ENCODE measurements at places on chromosomes 1 and 21.

- DNase-seq: no peak
Observed at GRCh38 chr1:154344977-154345837, 19.9 kb downstream of the ATP8B2 start.

DNA sequence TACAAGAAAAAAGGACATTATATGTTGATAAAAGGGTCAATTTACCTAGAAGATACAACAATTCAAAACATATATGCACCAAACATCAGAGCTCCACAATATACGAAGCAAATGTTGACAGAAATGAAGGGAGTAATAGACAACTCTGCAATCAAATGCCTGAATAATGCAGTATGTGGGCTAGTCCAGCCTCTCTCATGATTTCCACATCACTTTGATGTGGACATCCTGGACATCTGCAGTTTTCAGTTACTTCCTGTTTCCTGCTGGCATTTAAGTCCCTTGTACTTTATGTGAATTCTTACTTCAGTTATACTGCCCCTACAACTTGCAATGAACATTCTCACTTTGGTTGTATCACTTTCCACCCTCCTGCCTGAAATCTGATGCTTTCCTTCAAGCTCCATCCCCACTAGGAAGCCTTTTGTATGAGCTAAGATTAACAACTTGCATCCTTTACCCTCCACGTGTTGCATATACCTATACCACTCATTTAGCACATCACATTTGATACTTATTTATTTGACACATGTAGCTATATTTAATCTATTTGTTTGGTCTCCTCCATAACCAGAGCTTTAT is 36.7 kb downstream of the DISC1 start:
- no peak for DNase-seq

- DNase-seq: no peak
Observed at GRCh38 chr1:225845571-225846259, 35.8 kb downstream of the EPHX1 start.

- DNase-seq: no peak
Observed at GRCh38 chr1:223036479-223036845, 106.6 kb downstream of the TLR5 start.

DNA sequence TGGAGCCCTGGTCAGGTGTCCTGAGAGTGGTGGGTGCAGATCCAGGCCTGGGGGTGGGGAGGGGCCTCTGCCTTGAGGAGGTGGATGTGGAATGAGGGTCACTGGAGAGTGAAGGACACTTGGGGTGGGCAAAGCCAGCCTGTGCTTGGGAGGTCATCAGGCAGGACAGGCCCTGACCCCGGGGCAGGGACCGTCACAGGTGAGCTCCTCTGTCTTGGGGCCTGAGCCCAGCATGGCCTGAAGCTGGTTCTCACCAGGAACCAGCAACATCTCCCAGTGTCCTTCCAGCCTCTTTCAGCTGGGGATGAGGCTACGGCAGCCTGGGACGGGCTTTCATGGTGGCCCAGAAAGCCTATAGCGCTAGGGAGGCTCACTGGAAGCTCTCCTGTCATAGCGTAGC is 831 bp upstream of the KRTAP10-2 start:
- no peak for DNase-seq

- DNase-seq: no peak
Observed at GRCh38 chr1:18137759-18138345, 30.3 kb downstream of the IGSF21 start.

DNA sequence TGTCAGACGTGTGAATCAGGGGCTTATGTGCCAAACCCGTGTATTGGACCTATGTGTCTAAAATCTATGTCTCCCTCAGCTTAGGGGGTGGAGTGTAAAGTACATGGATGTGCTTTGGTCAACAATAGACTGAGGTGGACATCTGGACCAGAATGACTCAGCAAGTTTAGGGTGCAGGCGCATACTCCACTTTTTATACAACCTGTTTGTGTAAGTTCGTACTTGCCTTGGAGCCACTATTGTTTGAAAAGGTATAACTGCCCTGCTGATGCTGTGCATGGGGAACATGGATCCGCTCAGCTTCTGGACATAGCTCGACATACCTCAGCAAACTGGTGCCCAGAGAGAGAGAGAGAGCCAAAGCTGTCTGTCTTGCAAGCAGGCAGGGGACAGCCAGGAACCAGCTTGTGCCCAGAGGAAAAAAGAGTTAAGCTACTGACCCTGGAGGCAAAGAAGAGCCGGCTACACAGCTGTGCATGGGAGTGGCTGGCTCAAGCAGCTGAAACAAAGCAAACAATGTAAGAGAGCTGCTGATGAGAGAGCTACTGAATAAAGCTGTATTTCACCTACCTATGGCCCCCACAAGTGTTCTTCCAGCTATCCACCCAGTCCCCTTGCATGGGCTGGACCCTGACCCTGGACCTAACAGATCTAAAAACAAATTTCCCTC is 41.2 kb downstream of the GJA5 start:
- no peak for DNase-seq

DNA sequence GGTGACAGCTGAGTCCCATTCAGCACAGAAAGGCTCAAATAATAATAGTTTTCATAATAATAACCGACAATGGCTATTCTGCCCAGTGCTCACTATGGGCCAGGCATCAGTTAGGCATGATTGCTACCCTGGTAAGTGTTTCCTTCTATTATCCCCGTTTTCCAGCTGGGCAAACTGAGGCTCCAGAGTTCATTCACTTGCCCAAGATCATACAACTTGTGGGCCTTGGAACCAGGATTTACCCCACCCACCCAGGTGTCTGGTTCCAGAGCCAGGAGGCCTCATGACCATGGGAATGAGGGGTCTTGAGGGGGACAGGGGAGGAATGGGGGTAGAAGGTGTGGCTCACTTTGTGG is 518 bp downstream of the PLOD1 start:
- DNase-seq: no peak

DNA sequence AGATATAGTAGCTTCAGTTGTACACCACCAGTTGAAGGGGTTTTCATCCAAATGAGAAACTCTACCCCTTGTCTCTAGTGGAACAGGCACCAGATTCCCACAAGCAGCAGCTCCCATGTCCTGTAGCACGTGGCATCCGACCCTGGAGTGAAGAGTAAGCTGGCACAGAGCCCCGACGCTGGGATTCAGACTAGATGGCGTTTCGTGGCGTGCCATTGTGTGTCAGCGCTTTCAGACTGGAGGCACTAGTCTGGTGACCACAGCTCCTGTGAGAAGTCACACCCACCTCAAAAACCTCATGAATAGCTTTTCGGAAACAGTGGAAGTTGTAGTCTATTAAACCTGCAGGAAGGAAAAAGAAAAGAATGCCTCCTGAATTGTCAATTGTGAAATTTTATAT is 20.2 kb downstream of the RRAGC start:
- DNase-seq: no peak

DNA sequence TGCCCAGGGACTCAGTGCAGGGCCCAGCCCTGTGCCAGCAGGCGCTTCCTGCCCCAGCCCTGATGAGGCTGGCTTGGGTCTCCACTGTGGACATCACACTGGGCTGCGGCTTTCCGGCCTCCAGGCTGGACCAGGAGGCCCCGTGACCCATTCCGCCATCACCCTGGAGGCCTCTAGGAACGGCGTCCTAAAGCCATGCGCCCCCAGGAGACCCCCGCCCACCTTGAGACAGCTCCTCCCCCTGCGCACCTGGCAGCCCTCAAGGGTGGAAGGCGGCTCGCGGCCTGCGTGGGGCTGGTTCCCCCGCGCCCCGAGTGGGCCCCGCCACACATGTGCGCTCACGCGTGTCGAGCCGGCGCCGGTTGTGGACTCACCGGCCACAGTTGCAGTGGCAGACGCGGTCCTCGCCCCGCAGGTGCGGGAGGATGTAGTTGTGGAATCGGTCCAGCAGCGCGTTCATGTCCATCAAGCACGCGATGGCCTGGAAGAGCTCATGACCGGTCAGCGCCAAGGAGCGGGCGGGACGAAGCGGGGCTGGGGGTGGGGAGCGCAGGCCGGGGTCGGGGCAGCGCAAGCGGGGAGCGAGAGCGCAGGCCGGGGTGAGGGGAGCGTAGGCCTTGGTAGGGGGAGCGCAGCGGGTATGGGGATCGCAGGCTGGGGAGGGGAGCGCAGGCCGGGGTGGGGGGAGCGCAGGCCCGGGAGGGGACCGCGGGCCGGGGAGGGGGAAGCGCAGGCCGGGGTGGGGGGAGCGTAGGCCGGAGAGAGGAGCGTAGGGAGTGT is 924 bp downstream of the TMEM240 start:
- no peak for DNase-seq

DNA sequence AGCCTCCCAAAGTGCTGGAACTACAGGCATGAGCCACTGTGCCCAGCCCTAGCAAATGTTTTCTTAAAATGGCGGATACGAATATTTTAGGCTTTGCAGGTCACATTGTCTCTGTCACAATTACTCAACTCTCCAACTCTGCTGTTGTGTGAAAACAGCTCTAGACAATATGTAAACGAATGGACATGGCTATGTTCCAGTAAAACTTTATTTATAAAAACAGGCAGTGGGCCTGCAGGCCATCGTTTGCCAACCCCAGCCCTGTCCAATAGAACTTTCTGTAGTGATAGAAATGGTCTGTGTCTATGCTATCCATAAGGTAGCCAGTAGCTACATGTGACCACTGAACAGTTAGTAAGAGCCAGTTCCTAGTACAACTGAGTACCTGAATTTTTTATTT is 4.3 kb upstream of the FBXO6 start:
- DNase-seq: no peak

DNA sequence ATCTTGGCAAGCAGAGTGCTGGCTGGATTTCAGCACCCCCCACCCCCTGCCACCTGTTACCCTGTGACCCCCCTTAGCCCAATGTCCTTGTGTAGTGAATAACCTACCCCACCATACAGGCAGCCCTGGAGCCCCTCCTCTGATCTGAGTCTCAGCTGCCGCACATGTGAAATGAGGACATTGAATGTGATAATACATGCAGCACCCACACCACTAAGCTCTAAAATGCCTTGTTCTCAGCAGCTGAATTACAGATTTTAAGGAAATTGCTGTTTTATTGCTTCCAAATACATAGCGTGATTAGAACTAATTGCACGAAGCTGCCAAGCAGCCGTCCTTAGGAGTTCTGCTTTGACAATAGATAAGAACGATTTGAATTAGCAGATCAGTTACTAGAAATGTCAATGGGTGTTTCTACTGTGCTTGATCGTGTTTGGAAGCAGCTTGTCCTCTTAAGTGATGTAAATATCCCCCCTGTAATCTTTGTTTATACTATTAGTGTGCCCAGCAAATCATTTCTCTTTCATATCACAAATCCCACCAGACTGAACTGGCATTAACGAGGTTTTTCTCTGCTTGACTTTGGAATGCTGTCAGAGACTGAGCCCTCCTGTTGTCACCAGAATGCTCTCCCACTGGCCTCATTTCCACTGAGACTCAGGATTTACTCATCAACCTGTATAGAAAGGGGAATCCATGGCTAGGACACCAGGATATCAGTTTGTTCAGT is 4.9 kb downstream of the SLAMF8 start:
- no peak for DNase-seq

- no peak for DNase-seq
Observed at GRCh38 chr1:207578796-207579435, 66.0 kb upstream of the CR1L start.

DNA sequence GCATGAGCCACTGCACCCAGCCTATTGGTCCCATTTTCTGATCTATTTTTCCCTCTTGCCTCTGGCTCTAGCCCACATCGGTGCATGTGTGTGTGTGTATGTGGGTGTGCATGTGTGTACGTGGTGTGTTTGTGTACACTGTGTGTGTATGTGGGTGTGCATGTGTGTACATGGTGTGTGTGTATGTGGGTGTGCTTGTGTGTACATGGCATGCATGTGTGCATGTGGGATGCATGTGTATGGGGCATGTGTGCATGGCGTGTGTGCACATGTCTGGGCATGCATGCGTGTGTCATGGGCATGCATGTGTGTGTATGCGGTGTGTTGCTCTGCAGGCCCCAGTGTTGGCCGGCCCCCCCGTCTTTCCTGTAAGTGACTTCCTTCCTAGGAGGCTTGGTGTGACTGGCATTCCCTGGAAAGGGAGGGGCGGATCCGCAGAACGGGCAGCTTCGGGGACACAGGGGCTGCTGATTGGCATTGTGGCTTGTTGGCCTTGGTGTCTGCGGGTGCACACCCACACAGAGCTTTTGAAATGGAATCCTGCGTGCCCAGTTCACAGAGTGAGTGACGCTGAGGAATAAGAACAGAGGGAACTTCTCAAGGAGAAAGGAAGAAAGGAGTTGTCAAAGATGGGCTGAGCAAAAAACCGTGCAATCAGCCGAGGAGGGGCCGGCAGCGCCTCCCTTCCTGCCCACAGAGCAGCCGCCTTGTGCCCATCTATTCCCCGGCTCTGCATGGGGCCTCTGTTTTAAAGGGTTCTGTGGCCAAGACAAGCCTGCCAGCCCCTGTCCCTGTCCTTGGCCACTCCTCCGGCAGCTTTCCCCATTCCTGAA is 8.0 kb downstream of the PDXK start:
- DNase-seq: no peak

GRCh38 chr1:167121375-167122120 is 27.7 kb downstream of the STYXL2 start:
- no peak for DNase-seq

- DNase-seq: no peak
Observed at GRCh38 chr21:17987382-17988101, 168.4 kb upstream of the C21orf91 start.

GRCh38 chr21:34974162-34974981 is 74.7 kb downstream of the RUNX1 start:
- no peak for DNase-seq

GRCh38 chr1:31977385-31978131 is 36.1 kb upstream of the KHDRBS1 start:
- DNase-seq: no peak

- no peak for DNase-seq
Observed at GRCh38 chr1:101431956-101432510, 195.2 kb downstream of the S1PR1 start.

GRCh38 chr21:35394634-35395369 is 345.7 kb upstream of the RUNX1 start:
- no peak for DNase-seq

DNA sequence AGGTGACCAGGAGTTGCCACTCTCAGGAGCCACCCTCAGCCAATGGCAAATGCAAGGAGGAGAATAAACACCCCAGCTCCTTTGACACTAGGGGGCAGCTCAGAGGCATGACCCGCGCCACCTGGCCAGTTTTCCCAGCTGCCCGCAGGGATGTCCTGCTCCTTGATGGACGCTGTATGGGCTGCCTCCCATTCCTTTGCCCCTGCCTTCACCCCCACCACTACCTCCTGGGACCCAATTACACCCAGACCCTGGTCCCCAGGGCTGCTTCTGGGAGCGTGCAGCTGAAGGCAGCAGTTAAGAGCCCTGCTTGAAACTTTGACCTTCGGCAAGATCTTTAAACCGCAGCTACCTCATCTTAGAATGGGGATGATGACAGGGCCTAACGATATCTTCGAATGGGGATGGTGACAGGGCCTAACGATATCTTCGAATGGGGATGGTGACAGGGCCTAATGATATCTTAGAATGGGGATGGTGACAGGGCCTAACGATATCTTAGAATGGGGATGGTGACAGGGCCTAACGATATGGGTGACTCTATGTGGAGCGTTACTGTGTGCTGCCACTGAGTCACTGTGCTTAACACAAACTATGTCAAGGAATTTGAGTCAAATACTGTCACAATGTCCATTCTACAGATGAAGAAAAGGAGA is 163.0 kb upstream of the KAZN start:
- DNase-seq: no peak

GRCh38 chr1:185681034-185681633 is 53.1 kb upstream of the HMCN1 start:
- peak; percentile 7 for DNase-seq

Measured in HS-27A (cell line).